ENCODE measurements at places on chromosomes 11 and 22.

DNA sequence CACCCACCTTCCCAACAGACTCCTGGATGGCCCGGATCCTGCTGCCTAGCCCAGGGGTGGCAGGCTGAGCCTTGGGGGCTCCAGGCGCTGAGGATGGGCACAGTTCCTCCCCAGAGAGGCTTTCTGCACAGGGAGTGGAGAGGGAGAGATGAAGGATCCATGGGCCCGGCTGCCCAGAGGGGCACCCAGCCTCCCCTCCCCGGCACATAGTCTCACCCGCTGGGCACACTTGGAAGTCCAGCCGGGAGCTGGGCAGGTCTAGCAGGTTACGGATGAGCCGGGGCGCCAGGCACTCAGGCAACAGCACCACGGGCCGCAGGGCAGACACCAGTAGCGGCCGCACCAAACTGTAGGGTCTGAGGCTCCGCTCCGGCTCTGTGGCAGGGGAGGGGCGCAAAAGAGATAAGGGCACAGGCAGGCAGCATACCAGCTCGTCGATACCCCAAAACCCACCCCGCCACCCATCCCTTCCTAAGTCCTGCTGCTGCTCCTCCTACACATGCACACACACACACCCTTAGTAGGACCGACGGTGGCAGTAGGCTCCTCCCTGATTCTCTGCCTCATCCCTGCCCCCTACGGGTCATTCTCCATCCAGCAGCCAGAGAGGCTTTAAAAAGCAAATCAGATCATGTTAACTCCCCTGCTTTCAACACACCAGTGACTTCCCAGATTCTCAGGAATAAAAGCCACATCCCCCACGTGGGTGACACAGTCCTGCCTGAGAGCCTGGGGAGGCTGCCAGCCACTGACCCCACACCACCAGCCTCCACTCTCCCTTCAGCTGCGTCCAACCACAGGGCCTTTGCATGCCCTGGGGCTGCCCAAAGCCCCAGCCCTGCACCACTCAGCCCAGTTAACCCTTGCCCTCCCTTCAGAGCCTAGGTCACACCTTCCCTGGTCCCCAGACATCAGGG lies 6.5 kb upstream of the MFNG start:
- DNase-seq = peak; percentile 35

DNA sequence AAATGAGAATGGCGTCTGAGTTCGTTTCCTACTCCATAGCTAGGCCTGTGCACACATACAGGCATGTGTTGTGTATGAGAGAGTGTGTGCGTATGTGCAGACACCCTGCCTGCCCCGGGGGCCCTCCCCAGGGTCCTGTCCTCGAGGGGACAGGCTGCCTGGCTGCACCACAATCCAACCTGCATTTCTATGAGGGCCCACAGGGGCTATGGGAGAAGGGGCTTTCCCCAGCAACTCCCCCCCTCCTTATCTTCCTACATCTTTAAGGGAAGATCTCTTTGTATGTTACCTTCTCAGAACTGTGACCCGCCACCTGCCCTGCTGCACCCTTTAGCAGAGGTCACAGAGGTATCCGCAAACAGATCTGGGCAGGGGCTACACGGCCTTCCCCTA lies 14.9 kb downstream of the ADORA2A start:
- DNase-seq = no peak

- no peak for DNase-seq
Measured at GRCh38 chr11:44840085-44840478, 110.6 kb downstream of the TP53I11 start.

DNA sequence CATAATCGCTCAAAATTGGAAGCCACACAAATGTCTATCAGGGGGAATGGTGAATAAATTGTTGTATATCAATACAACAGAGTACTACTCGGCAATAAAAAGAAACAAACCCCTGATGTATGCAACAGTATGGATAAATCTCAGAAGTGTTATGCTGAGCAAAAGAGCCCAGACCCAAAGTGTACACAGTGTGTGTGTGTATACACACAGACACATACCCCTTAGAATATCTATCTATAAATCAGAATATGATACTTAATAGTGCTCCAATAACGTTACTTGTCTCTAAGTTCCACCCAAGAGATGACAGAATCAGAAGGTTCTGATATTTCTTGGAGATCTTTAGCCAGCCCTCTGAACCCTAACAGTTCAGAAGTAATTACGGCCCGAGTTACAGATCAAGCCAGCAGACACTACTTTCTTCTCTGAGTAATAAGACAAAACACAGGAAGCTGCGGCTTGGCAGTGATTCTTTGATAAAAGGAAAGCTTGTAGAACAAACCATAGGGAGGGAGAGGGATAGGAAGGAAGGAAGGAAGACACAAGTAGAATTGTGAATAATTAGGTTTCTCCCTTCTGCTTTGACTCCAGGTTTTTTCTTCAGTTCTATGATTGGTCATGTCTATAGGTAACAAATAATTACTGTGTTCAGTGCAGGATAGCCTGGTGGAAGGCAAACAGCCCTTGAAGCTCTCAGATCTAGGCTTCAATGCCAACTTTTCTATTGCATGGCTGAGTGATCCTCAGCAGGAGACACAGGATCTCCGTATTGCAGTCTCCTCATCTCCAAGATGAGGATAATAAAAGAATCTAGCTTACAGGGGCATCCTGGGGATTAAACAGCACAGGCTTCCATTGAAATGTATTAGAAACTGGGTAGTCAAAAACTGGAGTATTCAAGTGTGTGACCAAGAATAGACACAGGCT lies 75.6 kb upstream of the TEAD1 start:
- no peak for DNase-seq

- DNase-seq = peak; percentile 69
Measured at GRCh38 chr11:79390923-79391322, 49.9 kb downstream of the TENM4 start.

DNA sequence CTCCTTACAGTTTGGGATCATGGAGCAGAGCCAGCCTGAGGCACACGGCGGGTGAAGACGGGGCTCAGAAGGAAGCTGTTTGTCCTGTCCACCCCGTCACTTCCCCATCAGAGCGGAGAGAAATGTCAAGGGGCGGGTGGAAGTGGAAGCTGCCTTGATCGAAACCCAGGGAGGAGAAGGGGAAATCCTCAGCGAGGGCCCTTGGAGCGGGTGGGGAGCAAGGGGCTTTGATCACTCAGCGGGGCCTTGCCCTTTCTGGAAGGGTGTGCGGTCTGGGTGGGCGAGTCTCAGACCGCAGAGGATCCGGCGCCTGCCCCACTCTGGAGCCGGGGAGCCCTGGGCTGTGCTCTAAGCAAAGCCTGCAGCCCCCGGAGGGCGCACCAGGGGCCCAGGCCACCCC lies 320.4 kb downstream of the NTM start:
- no peak for DNase-seq

GRCh38 chr11:4916581-4916980 lies 2.6 kb downstream of the OR51G2 start:
- DNase-seq = no peak
